Vagina (tissue), 2 donors: ENCODE measurements at places on chromosomes 11 and 22.

GRCh38 chr11:70169127-70169526 lies 34.0 kb upstream of the FADD start:
- no peak for DNase-seq

GRCh38 chr22:42754658-42755057 lies 34.0 kb upstream of the A4GALT start:
- no peak for DNase-seq

DNA sequence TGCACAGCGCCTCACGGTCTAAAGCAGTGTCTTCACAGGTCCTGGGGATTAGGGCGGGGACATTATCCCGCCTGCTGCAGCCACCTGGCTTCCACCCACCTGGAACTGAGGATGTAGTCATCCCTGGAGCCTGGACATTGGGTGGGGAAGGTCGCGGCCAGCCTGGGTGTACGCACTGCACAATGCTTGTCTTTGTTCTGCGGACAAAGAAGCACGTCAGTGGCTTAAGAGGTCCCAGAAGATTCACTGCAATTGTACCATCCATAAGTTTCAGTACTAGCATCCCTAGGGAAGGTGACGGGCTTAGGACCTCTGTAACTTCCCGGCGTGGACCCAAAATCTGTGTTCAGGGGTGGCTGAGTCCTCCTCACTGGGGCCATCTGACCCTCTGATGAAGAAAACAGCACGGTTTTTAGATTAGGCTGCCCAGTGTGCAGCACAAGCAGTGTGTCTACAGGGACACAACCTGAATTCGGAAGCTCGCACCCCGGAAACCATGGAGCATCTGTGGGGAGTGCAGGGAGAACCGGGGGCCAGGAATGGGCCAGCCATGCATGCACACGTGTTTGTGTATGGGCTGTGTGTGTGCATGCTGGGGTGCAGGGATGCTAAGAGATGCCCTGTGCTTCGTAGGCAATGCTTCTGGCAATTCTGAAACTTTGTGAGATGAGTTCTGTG lies 342.6 kb upstream of the B3GAT1 start:
- no peak for DNase-seq

- DNase-seq = no peak
Observed at GRCh38 chr11:12103411-12104225, 6.8 kb upstream of the MICAL2 start.

DNA sequence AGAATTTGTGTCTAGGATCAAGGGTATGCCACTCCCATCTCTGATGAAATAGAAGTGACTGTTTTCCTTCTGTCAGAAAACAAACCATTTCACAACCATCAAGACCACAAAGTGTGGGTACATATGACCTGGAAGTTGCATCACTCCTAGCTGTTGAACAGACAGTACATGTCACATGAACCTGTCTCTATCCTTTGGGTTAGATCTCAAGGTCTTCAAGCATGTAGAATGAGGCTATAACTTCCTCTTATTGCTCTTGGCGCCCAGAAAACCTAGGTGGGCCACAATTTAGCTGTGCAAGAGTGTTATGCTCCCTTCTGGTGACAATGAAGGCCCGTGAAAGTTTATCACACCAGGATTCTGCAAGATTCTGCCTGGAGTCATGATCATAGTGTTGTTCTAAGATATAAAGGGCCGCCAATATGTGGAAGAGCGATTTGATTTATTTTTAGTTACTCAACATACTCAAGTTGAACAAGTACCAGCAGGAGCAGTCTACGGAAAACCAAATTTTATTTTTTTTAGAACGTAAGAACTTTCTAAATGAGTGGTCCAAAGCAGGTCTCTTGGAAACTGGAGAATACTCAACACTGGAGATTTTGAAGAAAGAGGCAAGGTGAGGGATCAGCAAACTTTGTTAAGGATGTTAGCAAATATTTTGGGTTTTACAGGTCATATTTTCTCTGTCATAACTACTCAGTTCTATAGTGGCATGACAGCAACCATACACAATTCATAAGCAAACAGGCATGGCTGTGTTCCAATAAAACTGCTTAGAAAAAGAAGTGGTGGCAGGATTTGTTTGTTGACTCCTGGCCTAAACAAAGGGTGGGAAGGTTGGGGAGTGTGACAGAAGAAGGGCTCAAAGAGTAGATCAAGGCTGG lies 101.8 kb downstream of the USP35 start:
- no peak for DNase-seq

GRCh38 chr22:23793326-23793725 lies 6.6 kb downstream of the SMARCB1 start:
- DNase-seq = no peak

GRCh38 chr11:127616158-127616557 lies 615.6 kb upstream of the KIRREL3 start:
- DNase-seq = no peak

DNA sequence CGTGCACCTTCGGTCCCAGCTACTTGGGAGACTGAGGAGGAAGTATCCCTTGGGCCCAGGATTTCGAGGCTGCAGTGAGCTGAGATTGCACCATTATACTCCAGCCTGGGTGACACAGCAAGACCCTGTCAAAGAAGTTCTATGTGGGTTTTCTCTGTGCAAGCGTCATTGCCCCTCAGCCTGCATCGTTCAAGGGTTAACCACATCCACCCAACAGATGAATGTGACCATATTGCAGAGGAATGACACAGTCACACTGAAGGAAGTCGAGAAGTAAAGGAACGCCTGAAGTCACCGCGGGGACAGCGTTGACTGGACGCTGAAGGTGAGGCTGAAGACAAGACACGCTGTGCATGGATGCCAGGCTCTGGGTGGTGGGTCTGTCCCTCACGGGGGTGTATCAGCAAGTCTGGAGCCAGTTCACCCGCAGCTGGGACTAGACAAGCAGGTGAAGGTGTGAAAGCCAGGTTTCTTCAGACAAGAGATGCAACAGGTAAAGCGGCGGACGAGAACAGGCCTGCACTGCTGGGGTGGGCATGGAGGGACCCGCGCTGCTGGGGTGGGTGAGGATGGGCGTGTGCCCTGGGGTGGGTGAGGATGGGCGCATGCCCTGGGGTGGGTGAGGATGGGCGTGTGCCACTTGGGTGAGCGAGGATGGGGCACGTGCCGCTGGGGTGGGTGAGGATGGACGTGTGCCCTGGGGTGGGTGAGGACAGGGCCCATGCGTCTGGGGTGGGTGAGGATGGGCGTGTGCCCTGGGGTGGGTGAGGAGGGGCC lies 36.5 kb upstream of the TOLLIP start:
- peak; percentile 56 for DNase-seq

DNA sequence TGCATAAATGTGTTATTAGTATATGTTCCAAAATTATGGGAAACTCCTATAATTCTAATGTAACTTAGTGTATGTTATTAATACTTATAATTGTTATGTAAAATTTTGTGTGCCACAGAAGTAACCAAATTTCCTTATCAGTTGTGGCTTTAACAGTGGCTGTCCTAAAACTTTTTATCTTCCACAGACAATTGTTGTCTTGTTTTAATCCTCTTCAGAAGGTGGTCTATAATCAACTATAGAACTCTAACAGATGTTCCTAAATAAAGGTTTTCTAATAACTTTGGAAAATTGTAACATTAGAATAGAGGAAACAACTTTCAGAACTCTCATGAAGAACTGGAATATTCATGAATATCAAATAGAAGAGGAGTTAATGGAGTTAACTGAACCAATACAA lies 44.4 kb upstream of the DBX1 start:
- no peak for DNase-seq

DNA sequence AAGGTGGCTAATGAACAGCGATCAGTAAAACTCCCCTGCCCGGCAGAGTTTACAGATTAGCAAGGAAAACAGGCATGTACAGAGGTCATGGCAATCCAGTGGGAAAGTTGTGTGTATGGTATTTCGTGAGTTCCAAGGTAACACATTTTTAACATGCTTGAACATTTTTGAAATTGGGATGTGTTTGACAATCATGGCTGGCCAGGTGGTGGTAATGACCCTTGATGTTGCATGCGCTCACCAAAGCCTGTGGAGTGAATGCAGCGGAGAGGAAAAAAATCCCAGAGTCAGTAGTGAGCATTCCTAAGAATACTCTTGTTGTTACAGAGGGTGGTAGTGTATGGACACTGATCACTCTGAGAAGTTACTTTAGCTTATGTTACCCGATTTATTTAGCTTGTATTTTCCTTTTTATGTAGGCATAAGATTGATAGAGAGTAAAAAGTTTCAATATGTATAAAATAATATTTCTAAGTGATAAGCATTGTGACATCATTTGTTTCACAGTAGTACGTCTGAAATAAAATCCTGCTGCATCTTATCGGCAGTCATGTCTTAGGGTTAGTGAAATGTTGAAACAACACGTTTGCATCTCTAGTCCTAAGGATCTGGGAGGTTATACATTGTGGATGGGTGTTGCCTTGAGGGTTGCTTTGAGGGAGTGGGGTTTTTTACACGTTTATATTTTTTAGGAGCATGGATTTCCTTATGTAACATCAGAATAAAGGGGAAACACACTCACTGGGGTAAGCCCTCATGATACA lies 8.7 kb downstream of the TEAD1 start:
- DNase-seq = no peak

DNA sequence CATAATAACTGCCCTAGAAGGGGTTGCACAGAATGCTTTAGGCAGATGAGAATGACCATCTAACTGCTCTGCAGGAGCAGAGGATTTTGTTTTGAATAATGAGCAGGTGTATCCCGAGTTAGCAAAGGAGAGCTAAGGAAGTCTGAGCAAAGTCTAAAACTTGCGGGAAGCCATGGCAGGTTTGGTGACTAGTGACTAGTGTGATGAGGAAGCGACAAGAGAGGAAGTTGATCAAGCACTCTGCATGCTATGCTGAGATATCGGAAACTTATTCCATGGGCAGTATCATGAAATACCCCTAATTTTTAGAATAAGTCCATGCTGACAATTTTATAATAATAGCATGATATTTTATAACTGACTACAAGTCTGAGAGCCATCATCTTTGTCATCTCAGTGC lies 12.9 kb downstream of the OLFML1 start:
- DNase-seq = no peak

- no peak for DNase-seq
Observed at GRCh38 chr11:62120431-62120830, 3.4 kb upstream of the INCENP start.

DNA sequence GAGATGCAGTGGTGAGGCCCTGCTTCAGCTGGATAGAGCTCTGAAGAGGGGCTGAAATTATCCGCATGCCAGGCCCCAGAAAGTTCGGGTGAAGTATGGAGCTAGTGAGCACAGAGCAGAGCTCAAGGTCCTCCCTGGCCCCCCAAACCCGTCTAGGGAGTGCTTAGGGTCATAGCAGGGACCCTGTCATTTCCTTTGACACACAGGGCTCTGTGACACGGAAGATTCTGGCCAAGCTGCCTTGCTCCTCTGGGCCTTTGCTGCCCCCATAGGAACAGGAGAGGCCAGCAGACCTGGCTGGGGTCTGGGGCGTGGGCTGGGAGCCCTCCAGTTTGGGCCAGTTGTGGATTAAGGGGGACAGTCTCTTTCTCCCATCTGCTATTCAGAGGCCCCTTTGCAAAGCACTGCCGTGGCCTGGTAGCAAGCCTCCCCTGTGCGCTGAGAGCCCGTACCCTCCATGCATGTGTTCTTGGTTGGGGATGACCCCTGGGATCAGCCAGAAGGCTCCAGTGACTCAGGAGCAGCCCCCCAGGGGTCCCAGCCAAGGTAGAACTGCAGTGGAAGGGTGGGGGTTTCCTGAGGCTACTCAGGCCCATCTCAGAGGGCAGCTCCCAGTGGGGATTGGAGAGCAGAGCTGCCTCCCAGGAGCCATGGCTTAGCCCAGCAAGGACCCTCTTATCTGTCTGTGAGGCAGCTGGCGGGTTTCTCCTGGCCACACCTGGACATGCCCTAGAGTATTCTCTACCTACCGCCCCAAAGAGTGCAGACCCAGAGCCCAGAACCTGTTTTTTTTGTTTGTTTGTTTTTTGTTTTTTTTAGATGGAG lies 42.3 kb downstream of the RNF141 start:
- no peak for DNase-seq

- DNase-seq = no peak
Observed at GRCh38 chr11:3132271-3132781, 32.8 kb downstream of the OSBPL5 start.

DNA sequence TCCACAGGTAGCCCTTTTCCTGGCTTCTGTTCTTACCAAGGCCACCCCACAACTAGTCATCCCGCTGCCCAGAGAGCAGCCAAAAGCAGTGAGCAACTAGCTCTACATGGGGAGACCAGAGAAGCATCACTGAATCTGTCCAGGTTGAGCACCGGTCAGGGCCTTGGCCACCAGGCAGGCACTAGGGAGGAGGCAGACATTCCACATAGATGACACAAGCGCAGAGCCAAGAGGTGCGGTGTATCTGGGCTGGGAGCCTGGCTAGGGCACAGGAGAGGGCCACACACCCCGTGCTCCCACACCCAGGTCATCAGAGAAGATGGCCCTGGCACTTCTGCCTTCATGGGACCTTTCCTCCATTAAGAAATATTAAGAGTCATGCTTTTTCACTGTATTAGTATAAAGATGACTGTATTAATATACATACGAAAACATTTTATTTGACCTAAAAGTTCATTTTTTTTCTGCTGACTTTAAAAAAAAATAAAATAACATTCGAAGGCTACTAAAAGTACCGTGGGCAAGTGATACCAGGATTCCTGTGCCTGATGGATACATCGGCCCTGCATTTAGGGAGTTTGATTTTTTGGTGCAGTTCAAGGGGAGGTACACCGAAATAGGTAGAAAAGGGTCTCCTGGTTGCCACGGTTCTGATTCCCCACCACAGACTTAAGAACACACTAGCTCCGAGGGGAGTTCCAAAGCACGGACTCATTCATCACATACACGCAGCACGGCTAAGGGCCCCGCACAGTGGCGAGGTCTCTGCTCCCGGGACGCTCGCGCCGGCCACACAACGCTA lies 1.2 kb downstream of the DGCR2 start:
- no peak for DNase-seq

GRCh38 chr11:34977089-34977912 lies 60.9 kb downstream of the PDHX start:
- no peak for DNase-seq

- no peak for DNase-seq
Observed at GRCh38 chr22:46104881-46105493, 45.3 kb upstream of the PPARA start.

GRCh38 chr11:118570787-118571186 lies 1.4 kb upstream of the ARCN1 start:
- DNase-seq = no peak

DNA sequence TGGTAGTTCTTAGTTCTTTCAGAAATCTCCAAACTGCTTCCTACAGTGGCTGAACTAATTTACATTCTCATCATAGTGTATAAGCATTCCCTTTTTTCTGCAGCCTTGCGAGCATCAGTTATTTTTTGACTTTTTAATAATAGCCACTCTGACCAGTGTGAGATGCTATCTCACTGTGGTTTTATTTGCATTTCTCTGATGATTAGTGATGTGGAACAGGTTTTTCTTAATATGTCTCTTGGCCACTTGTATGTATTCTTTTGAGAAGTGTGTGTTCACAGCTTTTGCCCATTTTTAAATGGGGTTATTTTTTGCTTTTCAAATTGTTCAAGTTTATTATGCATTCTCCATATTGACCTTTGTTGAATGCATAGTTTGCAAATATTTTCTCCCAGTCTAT lies 459.3 kb downstream of the NTM start:
- DNase-seq = no peak
